ENCODE measurements at places on chromosomes 11 and 22.

DNA sequence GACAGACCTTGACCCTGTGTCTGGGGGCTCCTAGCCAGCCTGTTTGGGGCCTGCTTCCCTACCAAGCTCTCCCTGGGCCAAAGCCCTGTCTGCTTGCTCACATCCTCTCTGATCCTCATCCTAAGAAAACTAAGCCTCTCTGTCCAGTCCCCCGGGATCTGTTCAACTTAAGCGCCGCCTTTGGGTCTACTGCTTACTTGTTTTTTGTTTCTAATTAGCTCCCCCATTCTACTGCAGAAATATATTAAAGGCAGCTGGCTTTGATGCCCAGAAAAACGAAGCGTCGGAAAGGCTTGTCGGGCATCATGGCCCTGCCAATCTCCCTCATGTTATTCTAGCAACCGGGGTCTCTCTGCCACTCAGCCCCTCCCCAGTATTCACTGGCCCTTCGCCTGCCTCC lies 3.4 kb downstream of the DSCAML1 start:
- DNase-seq = no peak

- no peak for DNase-seq
Measured at GRCh38 chr22:20798974-20799373, 25.1 kb downstream of the SERPIND1 start.

DNA sequence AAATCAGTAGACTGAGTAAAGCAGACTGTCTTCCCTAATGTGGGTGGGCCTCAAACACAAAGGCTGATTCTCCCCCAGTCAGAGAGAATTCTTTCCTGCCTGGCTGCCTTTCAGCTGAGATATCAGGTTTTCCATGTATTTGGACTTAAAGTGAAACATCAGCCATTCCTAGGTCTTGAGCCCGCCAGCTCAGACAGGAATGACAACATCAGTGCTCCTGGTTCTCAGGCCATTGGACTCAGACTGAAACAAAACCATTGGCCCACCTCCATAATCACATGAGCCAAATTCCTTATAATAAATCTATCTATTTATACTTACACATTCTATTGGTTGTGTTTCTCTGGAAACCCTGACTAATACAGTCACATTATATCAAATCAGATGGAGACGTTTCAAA lies 56.7 kb upstream of the CLPB start:
- DNase-seq = no peak

- DNase-seq = no peak
Measured at GRCh38 chr11:133727774-133728173, 117.5 kb downstream of the SPATA19 start.

DNA sequence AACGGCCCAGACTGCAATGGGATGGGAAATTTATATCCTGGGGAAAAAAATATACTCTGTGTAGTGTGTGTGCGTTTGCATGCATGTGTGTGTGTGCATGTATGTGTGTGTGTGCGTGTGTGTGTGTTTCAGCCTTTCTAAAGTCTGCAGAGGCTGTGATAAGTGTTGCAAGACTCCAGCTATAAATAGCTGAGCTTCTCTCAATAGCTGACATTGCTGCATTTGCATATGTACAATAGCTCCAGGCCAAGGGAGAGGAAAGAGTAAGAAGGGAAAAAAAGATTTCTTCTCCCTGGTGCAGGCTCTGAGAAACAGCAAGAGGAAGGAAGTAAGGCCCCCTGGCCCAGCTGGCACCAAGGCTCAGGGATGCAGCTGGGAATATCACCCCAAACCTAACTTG lies 483.0 kb downstream of the MN1 start:
- no peak for DNase-seq

DNA sequence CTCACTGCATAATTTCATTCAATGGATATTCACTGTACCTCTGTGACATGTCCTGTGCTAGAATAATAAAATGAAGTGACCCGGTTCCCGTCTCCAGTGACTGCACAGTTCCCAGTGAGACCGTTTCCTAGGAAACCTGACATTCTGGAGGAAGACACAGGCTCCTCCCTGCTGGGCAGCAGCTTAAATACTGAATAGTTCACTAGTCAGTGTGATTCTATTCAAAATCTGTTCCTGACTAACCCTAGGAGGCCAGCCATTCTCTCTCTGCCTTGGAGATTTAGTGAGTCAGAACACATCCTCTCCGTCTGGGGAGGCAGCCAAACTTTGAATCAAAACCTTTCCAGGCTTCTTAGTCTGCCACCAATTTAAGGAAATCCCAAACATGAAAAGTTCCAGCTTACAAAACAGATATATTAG lies 11.3 kb downstream of the TRIM66 start:
- DNase-seq = no peak

- DNase-seq = no peak
Measured at GRCh38 chr11:73468590-73469161, 92.5 kb downstream of the RELT start.

DNA sequence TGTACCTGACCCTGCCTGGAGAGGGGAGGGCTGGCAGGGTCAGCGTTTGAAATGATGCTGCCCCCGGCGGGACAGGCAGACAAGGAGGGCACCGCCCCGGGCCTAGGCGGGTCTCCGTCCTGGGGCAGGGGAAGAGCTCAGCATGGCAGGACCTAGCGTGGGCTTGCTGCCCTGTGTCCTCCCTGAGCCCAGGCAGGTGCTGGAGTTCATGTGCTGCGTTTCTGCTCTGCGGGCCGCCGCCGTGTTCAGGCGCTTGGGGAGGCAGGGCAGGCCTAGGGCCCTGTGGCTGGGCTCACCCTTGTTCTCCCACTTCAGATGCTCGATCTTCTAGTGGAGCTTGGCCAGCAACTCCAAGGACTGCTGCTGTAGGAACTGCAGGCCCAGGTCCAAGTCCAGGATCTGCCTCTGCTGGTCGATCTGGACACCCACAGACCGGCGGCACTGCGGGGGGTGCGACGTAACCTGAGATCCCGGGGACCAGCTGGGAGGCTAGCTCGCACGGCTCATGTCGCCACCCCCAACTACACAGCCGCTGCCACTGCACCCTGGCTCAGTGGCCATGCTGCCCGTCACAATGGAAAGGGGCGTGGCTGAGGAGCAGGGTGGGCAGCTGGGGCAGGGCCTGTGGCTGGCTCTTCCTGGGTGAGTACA lies 84.4 kb downstream of the MED15 start:
- no peak for DNase-seq

DNA sequence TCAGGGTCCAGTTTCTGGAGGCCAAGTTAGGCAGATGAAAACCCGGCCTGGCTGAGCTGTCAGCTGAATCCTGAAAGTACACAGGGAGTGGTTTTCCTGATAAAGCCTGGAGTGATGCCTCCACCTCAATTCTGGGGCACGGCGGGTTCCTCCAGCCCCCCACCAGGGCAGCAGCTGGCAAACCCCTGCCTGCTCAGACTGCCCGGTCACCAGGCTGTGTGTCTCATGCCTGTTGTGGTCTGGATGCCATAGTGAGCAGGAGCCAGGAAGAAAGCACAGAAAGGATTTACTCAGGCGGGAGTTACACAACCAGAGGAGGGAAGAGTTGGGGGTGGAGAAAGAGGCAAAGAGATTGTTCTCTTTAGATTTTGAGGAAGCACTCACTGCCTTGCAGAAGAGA lies 119.9 kb upstream of the RASSF10 start:
- DNase-seq = no peak

DNA sequence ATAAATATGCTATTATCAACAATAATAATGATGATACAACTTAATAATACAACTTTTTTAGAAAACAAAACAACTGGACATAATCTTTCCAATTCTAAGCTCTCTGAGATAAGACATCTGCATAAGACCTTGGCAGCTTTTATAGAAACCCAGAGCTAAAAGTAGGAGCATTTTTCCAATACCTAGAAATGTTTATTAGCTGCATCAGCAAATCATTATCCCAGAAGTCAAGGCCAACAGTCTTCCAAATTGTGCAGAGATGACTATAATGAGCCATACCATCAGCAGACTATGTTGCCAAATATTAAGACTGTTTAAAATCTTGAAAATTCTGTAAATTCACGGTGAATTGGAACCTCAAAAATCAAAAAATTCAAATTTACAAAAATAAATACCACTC lies 30.3 kb downstream of the DCUN1D5 start:
- DNase-seq = no peak

GRCh38 chr22:48898524-48899250 lies 929.0 kb downstream of the BRD1 start:
- DNase-seq = no peak

DNA sequence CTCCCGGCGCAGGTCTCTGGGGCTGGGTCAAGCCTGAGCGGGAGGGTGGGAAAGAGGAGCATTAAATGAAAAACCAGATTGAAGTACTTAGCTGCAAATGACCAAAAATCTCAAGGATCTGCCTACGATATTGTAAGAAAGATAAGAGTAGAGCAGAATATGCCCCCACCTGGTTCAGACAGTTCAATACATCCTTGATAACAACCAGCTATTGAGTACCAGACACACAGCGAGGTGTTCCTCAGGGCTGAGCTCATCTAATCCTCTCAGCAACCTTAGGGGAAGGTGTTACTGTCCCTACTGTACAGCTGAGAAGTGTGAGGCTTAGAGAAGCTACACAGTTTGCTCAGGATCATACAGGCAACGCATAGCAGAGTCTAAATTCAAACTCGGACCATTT lies 27.4 kb upstream of the HMGXB4 start:
- DNase-seq = no peak

DNA sequence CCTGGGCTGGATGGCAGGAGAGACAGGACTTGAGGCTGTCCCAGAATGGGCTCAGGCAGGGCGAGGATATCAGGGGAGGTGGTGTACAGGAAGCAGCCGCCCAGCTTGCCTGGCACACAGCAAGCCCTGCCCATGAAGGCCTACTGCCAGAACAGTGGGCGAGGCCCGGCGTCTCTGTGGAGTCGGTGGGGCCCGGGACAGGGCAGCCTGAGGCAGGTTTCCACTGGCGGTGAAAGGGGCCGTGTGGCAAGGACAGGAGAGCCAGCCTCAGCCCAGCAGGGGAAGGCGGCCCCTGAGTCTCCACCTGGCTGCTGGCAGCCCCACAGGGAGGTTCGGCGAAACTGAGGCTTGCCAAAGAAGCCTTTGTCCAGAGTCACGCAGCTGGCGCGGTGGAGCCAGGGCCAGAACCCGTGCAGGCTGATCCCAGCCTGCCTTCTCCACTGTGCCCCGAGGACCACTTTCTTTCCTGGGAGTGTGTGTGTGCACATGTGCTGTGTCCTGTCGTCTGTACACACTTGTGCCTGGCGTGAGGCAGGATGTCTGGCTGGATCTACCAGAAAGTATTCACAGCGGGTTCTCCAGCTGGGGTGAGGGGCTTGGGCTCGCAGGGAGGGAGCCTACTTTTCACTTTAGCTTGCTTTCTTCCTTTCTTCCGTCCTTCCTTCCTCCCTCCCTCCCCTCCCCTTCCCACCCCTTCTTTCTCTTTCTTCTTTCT lies 1.2 kb downstream of the TSPO start:
- peak; percentile 54 for DNase-seq

GRCh38 chr11:2137202-2138067 lies 1.8 kb downstream of the IGF2 start:
- DNase-seq = no peak

GRCh38 chr11:118606157-118606843 lies 1.1 kb upstream of the PHLDB1 start:
- DNase-seq = no peak

DNA sequence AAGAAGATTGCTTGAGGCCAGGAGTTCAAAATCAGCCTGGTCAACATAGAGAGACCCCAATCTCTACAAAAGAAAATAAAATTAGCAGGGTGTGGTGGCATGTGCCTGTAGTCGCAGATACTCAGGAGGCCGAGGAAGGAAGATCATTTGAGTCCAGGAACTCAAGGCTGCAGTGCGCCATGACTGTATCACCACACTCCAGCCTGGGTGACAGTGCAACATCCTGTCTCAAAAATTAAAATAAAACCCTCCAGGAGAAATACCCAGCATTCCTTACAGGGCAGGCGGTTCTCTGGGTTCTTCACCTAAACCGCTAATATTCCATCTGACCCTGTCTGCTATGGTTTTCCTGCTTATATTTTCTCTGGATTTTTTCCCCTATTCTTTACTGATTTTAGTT lies 13.5 kb downstream of the TCF20 start:
- no peak for DNase-seq

GRCh38 chr11:128448200-128448886 lies 139.0 kb downstream of the ETS1 start:
- no peak for DNase-seq

GRCh38 chr22:35648066-35649025 lies at the start of gene APOL6:
Gene APOL6, plus strand, starts transcription at chr22:35648446. Its CDS starts 7,980 bp downstream, at chr22:35656426.
- peak; percentile 48 for DNase-seq

- DNase-seq = no peak
Measured at GRCh38 chr11:126930091-126930841, 70.3 kb downstream of the KIRREL3 start.

DNA sequence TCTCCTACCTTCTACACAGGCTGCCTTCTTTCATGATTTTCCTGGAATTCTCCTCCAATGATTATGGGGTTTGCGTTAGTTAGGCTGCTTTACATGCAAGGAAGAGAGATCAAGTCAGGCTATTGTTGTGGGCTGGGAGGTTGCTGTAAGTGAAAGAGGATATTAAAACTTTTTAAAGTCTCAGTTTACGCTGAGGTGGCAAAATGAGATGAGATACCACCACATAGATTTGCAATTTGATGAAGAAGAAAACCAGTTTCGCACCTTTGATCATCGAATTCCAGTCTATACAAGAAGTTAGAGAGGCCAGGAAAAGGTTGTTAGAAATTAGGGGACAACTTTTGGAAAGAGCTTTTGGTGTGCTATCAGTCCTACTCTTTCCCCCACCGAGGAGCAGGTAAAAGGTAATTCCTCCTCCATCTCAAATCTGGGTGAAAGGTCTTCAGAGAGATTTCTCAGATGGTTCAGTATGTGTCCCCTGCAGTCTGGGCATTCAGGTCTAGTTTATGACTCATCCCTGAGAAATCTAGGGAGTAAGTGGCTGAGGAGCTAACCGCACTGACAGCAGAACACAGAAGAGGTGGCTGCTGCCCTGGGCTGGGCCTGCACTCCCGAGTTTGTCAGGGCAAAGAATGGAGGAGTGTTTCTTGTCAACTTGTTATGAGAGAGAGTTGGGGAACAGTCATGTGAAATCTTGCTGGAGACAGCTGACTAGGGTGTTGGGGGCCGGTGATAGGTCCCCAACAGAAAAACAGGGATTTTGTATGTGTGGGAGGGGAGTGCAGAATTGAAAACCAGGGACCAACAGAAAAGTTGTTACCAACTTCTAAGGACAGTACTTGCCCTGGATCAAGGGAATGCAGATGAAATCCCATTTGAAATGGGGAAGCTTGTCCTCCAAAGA lies 34.7 kb downstream of the CCDC83 start:
- no peak for DNase-seq

DNA sequence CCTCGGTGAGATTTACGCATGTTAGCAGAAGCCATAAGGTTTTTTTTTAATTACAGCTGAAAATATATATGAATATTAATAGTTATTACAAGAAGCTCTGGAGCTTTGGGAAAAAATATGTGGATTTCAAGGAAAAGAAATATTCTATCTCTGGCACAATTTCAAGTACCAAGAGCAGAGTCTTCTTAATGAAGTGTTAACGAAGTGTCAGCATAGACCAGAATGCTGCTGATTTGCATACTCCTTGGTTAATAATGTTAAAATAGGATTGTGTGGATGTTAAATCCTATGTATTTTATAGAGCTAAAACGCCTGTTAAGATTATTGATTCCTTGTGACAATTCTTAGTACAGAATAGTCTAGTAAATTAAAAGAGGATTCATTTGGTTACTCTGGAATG lies 57.0 kb upstream of the FAT3 start:
- no peak for DNase-seq

Data from activated CD8-positive, alpha-beta memory T cell treated with anti-CD3 and anti-CD28 coated beads, Interleukin-2, amount 50 U/mL, for 4 hours (primary cell).